ENCODE measurements at places on chromosomes 1 and 21.

DNA sequence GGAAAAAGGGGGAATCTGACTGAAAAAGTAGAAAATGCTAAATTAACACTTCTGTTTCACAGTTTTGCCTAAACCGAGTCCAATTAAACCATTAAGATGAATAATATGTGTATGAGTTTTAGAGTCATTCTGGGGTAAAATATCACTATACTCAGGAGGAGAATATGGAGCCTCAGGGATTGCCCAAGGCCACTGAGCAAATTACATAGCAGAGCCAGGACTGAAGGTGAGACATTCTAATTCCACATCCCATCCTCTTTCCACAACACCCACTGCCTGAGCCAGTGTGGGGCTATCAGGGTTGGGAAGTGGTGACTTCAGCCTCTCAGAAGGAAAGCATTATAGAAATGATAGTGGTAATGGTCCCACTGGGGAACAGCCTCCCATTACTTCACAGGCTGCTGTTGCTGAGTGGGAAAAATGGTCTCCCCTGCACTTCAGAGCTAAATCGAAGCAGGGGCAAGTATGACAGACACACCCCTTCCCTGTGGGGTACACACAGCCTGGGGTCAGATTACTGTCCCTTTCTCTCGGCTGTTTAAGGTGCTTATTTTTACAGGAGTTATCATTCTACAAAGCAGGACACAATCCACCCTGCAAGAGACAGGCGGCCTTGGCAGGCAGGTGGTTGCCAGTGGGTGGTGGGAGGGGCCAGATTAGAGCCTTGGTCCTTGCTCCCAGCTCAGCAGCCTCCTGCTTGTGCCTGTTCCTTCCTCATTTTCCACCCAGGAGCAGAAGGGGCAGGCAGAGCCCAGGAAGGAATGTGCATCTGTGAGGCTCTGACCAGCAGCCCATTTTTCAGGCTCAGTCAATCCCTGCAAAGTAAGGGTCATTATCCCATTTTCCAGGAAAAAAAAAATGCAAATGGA is 9.5 kb upstream of the BCAR3 start:
- no peak for DNase-seq

- no peak for DNase-seq
Measured at GRCh38 chr1:13812456-13813397, 112.7 kb downstream of the PRDM2 start.

DNA sequence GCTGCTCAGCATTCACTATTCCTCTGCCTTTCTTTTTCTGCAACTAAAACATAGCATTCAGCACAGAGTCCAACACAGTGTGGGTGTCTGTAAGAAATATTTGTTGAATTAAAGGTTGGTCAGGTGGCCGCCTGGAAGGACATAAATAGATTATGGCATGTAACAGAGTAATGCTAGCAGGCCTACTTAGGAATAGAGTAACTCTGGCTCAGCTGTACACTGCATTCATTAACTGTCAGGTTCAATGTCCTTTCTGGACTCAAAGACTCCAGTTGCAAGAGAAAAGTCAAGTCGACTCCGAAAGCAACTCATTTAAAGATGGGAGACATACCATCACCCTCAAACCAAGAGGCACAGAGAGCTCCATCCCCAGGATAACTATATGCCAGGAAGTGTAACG is 116.0 kb downstream of the LMX1A start:
- no peak for DNase-seq

DNA sequence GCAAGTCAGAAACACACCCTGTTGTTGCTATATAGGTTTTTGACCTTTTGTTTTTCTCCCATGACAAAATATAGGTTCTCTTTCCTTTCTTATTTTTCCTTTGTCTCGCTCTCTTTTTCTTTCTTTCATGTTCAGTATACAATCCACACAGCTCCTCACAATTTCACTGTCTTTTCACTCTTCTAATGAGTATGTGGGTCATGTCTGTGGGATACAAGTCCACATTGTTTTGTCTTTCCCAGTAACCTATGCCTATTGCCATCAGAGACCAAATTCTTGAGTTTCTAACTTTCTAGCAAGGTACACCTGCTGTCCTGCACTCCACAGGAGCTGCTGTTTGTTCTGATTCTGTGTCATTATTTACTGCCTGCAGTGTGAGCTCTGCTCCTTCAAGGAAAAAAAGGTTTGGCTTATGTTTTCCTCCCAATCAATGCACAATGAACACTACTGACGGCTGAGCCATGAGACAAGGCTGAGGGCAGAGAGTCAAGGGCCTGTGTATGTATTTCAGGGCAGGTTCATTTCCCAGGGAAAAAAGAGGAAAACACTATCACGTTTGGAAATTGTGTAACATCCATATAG is 453.8 kb downstream of the NEGR1 start:
- DNase-seq, result no peak

DNA sequence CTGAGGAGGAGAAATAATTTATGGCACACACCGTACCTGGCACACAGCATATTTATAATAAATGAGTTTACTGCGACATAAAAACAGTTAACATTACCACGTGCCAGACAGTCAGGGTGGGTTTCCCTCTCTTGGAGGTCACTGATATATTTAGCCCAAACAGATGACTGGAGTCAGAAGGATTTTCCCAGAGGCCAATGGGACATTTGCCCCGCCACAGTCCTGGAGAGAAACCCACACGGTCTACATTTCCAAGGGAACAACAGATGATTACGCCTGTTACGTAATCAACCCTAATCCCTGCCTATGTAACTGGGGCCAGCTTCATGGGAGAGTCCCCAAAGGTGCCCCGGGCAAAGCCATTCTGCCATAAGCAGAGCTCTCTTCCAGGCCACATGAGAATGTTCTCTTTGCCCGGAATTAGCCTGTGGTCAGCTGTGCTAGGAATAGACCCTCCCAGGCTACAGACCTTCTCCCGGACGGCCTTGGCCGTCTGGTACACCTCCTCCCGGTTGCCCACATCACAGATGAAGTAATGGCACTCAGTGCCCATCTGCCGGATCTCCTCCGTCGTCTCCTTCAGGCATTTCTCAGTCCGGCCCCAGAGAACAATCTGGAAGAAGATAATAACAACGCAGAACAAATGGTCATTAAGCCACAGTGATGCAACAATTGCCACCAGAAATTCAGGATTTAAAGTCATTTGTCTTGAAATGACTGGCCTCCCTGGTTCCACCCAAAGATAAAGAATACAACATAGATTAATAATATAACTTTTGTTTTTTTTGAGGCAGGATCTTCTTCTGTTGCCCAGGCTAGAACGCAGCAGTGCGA is 37.7 kb downstream of the DHRS3 start:
- no peak for DNase-seq

GRCh38 chr1:201828217-201828819 is 639 bp upstream of the IPO9 start:
- no peak for DNase-seq

DNA sequence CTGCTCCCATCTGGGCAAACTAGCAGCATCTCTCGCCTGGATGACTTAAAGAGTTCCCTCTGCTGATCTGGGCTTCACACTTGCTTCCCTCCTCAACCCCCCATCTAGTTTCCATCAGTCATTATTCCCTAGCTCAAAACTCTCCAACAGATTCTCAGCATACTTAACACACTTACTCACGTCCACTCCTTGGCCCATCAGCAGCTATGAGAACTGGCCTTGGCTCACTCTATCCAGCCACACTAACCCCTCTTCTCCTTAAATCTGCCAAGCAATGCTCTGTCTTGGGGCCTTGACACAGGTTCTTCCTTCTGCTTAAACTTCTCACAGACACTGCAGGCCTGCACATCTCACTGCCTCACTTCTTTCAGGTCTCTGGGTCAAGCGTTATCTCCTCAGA is 41.6 kb downstream of the GNG12 start:
- DNase-seq, result no peak

DNA sequence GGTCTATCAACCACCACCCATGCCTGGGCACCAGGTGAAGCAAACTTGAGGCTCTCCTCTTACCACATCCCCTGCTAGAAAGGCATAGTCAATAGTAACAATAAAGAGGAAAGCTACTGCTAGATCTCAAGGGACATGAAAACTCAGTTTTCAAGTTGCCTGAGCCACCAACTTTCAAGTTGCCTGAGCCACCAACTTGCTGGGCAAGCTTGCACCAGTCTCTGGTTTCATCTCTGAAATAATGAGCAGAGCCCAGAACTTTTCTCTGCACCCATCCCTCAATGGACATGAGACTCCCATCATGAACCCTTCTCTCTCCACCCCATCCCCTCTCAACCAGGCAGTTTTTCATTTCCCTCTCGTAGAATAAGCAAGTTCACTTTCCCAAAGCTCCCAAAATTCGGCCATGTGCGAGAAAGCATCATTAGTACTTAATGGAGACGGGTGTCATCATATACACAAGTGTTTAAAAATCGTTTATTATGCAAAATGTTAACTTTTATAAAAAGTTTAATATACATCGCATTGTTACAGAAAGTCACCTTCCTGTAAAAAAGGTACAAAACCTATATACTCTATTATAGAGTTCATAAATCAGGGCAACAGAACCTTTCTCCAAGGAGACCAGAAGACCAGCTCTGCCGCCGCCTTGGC is 1.7 kb downstream of the ID3 start:
- no peak for DNase-seq

DNA sequence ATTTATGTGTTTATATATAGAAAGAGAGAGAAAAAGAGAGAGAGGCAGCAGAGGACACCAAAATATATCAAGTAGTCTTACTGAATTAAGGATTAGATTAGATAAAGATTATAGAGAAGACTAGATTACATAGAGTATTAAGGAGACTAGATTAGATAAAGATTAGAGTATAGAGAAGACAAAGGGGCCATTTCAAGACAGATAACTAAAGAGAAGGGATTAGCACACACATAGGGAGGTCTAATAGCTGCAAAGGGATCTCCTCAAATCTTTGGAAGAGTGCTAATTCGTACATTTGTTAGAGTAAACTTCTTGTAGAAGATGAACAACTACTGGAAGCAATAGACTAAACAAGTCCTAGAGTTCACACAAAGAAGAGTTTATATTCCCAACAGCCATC is 34.2 kb downstream of the OR6Y1 start:
- DNase-seq, result no peak

DNA sequence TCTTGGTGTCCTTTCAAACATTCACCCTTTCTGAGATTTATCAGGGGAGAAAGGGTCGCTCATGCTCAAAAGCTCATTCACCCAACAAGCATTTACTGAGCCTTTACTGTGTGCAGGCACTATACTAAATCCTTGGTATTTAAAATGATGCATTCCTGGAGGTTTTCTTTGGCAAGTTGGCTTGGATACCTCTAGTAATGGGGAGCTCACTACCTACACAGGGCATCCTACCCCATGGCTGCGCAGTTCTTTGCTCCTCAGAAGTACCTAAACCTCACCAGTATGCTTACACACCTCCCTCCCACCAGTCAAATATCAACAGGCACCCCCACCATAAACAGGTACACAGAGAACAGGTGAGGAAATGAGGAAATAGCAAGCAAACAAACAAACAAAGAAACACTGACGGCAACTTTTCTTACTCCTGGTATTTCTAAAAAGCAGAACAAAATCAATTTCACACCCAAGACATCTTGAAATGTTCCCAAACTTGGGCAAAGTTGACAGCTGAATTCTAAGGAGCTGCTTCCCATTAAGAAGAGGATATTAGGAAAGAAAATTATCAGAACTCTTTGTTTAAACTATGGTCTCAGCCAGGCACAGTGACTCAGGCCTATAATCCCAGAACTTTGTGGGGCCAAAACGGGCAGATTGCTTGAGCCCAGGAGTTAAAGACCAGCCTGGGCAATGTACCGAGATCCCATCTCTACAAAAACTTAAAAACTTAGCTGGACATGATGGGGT is 104.8 kb downstream of the PSMG1 start:
- DNase-seq, result no peak

- no peak for DNase-seq
Measured at GRCh38 chr21:45374826-45375455, 30.0 kb upstream of the COL18A1 start.

GRCh38 chr1:2358072-2358471 is 33.3 kb downstream of the MORN1 start:
- DNase-seq, result no peak

DNA sequence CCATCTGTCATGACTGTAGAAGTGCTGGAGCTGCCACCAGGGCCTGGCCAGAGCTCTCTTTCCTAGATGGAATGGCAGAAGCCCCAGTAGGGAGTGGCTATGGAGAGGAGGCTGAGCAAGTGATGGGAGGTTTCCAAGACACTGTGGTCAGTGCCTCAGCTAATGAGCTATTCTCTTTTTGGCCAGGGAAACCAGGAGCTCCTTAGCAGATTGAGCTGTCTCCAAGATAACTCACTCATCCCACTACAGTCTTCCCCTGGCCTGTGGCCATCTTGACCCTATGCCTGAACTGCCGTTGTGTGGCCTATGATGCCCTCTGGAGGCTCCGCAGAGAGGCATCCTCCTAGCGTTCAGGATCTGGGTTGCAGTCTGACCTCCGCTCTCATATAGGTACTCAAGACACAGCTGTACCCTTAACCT is 60.5 kb downstream of the ERI3 start:
- DNase-seq, result no peak

DNA sequence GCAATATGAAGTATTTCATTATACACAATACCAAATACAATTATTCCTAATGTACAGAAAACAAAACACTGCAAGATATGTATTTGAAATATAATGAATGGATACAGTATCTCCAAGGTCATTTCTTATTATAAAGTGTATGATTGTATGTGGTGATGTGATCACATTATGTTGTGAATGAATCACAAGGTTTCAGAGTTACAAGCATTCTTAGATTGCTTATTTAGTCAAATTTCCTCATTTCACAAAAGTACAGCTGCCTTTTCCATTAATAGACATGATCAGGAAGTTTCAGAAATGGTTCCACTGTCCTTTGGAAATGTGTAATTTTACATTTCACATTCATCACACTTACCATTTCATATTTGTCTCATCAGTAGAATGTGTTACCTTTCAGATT is 28.3 kb upstream of the NEK7 start:
- DNase-seq, result no peak

- no peak for DNase-seq
Measured at GRCh38 chr1:198913667-198914066, 274.8 kb downstream of the PTPRC start.

- DNase-seq, result no peak
Measured at GRCh38 chr1:55129194-55129728, 85.9 kb downstream of the USP24 start.

GRCh38 chr1:84736445-84736844 is 46.2 kb upstream of the SSX2IP start:
- no peak for DNase-seq

Measured in CMK (cell line).